Neural crest cell (in vitro differentiated cells): ENCODE measurements at places on chromosomes 1 and 21.

GRCh38 chr1:11031624-11032262, 15.3 kb downstream of the MASP2 start:
- no peak for DNase-seq

DNA sequence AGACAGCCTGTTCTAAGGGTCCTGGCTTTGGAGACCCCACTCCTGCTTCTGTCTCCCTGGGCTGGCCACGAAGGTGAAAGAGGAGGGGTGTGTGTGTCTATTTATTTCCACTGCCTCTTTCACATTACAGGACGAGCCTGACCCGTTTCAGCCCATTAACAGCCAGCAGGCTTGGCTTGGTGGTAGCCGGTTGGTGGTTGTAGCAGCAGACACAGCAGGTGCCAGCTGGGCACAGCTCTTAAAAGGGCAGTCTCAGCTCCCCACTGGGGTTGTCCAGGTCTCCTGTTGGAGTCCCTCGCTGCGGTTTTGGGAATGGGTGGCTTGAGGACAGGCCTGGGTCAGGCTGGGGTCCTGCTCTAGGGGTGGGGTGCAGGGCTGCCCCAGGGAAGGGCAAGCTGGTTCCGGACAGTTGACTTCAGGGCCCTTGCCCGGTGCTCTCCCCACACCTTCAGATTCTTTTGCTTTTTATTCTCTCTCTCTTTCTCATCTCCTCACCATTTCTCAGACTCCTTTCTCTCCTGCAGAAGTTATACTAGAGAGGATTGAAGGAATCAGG, 84.6 kb downstream of the ACTL8 start:
- no peak for DNase-seq

DNA sequence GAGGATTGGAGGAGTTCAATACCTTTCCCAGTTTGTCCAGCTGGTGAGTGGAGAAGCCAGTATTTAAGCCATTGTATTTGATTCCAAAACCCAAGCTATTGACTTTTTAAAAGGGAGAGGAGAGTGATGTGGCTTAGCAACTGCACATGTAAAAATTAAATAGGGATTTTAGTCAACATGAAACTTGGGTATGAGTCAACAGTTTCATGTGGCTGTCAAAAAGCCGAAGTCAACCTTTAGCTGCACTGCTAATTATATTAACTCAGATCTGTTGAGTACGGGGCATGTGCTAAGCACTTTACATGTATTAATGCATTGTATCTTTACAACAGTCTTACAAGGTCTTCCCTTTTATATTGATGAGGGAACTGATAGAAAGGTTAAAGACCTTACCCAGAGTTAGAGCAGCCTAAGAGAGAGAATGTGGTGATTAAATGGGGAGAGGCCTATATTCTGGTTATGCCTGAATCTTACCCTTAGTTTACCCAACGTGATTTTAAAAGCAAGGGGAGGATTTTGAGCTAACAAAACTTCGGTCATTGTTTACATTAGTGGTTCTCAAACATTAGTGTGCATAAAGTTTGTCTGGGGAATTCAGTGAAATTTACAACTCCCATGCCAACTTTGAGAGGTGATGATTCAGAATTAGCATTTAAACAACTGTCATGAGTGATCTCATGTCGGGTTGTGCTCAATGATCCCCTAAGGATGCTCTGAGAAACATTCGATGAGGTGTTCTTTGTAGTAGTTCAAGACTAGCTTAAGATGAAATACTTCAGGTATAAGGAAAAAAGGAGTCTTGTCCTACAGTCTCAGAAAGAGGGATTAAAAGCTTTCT, 6.9 kb upstream of the SLC35F3 start:
- DNase-seq, result no peak

DNA sequence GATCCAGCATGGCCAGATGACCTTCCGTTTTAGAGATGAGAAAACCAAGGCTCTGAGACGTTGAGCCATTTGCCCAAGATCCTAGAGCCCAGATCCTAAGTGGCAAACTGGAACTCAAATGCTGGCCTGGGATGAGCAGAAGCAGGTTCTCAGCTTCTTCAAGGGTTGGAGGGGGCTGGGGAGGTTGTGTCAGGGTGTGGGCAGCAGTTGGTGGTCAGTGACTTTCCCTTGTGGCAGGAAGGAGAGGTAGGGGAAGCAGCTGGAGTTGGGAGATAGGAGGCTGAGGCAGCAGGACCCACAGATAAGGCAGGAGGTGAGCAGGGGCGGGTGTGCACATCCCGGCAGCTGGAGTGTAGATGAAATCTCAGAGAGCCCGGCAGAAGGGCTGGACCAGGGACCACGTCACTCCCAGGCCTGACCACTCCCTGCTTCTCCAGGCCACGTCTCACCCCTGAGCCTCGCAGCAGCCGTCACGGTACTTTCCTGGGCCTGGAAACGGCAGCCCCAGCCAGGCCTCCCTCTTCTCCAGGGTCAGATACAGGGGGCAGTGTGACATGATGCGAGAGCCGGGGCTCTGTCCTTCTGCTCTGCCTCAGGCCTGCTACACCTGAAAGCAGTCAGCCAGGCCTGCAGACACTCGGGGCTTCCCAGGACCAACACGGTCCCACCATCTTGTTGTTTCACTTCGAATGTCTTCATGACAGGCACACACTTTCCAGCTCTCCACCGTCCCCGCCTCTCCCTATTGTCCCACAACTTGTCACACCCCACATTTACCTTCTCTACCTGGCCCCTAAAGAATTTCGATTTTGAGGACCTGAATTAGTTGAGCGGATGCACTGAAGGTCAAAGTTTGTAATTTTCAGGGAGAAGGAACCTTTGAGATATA, 11.5 kb upstream of the LAPTM5 start:
- DNase-seq, result no peak

DNA sequence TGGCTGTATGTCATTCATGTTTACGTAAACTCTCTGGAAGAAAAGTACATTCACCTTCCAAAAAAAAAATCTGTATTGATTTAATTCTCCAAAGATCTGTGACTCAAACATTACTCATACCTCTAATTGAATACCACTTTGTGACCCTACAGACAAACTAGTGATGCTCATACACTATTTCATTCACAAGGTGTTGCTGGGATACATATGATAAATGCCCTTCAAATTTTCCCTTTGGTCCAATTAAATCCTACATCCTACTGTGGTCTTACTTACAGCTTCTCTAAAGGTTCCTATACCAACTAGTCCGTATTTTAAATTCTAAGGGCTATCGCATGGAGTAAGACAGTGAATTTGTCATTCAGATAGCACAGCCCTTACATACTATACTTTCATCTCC, 26.8 kb upstream of the CADM3 start:
- no peak for DNase-seq

DNA sequence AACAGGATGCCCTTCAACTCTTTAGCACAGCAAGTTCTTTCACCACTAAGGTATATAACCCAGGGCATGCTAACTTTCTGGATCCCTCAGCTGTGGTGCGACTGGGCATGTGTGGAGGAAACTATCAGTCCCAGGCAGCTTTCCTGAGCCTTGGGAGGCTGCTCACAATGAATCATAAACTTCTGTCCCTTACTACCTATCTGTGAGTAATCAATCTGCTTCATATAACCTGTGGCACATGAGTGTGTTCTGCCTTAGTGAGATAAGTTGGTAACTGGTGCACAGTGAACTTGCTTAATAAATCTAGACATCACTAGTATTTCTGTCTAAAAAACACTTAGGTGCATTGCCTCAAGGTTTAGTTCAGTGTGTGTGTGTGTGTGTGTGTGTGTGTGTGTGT, 158.0 kb downstream of the GPATCH2 start:
- DNase-seq, result no peak

DNA sequence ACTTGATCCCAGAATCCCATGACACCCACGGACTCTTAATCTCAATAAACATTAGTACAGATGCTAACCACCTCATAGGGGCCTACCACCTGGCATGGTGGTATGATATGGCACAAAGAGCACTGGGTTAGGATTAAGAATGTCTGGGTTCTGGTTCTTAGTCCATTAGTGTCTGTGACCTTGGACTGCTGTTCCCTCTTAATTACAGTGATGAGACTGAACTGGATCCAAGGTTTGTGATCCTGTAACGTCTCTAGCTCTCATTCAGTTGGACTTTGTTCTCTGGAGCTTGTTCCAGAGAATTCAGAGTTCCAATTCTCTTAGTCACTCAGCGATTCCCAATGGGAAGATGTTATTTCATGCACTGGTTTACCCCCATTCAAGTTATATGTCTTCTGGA, 23.6 kb upstream of the PIGC start:
- DNase-seq, result no peak

- DNase-seq, result no peak
Observed at GRCh38 chr1:153356392-153357075, 1.1 kb upstream of the S100A9 start.

DNA sequence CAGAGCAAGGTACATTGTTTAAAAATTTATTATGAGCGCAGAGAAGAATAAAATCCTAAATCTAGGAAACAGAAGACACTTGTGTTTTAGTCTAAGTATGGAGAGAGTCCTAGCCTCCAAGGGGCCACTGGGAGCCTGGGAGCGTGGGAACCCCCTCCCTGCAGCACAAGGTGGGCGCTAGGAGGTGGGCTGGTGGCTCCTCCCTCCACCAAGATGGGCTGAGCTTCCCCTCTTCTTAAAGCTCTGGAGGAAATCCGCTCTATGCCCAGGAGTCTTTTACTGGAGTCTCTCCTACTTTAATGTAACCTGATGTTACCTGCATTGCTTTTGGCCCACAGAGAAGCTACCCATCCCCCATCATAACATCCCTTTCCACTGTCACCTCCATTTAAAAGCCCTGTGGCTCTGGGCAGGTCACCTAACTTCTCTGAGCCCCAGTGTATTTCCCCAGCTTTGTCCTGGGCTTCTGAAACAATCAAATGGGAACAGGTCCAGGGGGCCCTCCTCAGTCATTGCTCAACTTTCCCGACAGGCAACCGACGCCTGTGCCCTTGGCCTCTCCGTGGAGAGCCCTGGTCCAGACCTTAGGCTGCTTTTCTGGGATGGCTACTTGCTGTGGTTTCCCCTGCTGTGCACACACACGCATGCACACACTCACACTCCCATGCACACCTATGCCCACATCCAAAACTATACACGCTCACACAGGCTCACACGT, 181.5 kb downstream of the NPHP4 start:
- no peak for DNase-seq

- DNase-seq, result no peak
Observed at GRCh38 chr1:22773981-22774832, 63.6 kb downstream of the EPHB2 start.

DNA sequence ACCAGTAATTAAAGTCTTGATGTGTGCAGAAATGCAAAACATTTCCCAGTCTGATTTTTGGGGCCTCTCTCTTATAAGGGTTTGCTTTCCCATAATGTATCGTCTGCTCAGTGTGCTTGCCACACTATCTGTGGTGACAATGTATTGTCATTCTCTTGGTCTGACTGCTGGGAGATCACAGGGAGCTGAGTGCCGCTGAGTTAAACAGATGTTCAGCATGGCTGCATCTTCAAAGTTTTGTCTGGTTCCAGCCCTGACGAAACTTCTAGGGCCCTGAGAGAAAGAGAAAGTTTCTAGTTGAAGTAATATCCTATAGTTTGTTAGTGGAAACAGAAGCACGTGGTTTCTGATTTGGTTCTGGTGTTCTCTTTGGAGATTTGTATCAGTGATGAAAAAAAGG, 42.6 kb downstream of the DNM3 start:
- no peak for DNase-seq

- no peak for DNase-seq
Observed at GRCh38 chr21:26041431-26042180, 129.0 kb downstream of the APP start.

DNA sequence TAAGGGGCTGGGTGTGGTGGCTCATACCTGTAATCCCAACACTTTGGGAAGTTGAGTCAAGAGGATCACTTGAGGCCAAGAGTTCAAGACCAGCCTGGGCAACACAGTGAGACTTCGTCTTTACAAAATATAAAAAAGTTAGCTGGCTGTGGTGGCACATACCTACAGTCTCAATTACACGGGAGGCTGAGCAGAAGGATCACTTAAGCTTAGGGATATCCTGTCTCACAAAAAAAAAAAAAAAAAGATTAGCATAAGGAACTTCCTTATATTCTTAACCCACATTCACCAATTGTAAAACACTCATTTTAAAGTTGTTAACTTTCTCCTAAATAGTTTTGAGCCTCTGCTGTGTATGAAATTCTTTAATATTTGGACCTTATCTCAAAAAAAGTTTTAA, 53.1 kb downstream of the ABCD3 start:
- no peak for DNase-seq

GRCh38 chr21:38261851-38262250, 5.1 kb downstream of the KCNJ15 start:
- no peak for DNase-seq

DNA sequence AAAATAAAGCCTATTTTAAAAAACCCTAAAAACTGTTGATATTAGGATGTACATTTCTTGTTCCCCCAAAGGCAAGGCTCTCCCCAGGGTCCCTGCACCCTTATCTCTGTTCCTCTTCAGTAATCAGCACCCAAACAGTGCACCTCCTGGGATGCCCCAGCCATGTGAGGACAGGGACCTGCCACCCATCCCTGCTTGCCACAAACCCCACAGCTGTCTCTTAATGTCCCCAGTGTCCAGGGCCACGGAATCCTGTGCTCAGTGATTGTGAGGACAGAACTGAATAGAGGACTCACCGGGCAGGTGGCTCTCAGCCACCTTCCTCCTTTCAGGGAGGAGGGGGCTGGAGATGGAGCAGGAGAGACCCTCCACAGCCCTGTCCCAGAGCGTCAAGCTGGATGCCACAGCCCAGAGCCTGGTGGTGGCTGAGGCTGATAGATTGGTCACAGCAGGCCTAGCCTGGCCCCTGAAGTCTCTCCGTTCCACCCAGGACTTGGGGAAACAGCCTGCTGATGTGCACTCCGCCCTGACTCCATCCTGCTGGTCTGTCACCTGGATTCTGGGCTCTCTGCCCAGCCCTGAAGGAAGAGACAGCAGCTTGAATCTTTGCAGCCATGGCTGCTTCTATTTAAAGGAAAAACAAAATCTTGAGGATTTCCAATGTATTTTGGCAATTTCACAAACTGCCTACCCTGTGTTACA, 23.1 kb downstream of the RNF187 start:
- DNase-seq, result no peak

- no peak for DNase-seq
Observed at GRCh38 chr1:7570311-7570710, 200.8 kb upstream of the VAMP3 start.

DNA sequence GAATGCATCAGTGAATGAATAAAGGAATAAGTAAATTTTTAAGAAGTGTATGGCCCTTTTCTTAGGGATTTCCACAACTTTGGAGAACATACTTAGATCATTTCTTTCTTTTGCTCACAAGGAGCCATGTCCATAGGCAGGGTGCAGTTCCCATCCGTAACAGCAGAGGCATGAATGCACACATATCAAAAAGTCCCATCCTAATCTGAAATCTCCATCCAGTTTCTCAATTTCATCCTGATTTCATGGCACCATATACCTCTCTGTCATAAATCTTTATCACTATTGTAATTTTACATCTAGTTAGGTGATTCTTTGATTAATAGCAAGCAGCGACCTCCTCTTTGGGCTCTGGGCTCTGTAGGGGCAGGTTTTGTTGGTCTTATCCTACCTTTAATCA, 359.2 kb downstream of the RRAGC start:
- DNase-seq, result no peak

DNA sequence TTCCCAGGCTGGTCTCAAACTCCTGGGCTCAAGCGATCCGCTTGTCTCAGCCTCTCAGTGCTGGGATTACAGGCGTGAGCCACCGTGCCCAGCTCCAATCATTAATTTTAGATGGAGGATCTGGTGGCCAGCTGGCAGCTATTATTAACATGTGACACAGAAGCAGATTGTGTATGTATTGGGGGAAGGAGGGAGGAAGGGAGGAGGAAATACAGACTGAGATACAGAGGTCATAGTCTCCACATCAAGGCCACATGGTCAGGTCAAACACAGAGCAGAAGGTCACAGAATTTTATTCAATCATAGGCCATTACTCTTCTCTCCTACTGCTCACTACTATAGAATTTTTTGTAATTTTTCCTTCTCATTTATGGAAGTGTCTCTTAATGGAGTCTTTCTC, 57.9 kb upstream of the ADORA3 start:
- no peak for DNase-seq
